ENCODE measurements at places on chromosomes 11 and 22.

GRCh38 chr22:24236656-24237055 is 8.2 kb downstream of the GGT5 start:
- DNase-seq, result no peak

DNA sequence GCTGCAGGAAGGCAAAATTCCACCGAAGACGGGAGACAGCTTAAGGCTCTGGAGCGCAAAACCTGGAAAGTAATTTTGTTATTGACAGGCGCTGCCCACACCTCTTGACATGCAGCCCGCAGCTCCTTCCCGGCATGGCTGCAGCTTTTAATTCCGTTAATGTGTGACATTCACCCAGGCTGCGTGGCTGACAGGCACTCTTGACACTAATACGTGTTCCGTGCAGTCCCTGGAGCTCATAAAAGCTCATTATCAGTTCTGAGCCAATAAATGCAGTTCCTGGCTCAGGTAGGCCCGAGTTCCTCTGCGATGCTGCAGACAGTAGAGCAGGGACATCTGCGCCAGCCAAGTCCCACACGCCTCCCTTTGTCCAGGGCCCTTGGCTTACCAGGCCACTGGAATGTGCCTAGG is 34.8 kb downstream of the TSPAN18 start:
- no peak for DNase-seq

GRCh38 chr11:13638422-13638821 is 30.0 kb upstream of the FAR1 start:
- DNase-seq, result no peak

DNA sequence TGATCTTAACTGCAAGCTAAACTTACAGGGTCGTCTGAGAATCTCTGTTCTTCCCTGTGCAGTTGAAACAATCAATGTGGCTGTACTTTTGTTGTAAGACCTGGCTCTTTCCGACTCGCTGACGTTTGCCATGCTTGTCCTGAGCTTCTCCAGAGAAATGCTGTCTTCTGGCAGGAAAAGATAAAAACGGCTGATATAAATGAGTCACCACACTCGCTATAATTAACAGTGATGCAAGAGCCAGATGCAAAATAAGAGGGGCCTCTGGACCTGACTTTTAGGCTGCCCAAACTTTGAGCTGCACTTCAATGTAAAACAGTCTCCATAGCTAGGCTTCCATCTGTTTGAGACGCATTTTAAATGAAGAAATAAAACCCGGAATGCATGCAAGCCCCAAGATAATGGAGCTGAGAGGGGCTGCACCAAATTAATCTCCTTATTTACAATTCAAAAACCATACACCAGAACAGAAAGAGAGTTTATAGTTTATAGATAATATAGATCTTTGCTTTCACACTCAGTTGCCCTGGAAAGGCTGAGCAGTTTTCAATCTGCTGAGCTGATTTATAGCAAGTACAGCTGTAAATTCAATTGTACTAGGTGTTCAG is 48.5 kb downstream of the WT1 start:
- DNase-seq, result no peak
